ENCODE measurements at places on chromosomes 13 and 19.

DNA sequence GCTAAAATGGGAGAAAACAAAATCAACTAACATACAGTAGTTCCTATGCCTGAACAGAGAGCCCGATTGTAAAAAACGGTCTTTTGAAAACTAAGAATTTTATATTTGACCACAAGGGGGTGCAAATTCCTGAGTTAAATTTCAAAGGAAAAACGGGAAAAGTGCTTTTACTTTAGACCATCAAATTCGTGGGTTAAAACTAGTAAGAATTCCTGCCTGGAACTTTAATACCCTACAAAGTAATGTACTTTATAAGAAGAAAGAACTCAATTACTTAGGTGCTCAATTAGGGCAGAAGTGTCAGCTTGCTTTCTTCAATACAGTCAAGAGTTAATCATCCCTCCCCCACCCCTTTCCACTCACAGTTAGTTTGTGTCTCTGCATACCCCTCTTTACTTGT is 69.8 kb downstream of the KCNRG start:
- DNase-seq: peak; percentile 64

DNA sequence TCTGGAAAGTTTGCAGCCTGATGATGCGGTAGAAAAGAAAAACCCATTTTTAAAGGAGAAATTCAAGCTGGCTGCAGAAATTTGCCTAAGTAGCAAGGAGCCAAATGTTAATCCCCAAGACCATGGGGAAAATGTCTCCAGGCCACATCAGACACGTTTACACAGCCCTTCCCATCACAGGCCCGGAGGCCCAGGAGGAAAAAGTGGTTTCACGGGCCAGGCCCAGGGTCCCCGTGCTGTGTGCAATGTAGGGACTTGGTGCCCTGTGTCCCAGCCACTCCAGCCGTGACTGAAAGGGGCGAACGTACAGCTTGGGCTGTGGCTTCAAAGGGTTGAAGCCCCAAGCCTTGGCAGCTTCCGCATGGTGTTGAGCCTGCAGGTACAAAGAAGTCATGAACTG is 35.9 kb downstream of the ZNF627 start:
- DNase-seq: no peak

DNA sequence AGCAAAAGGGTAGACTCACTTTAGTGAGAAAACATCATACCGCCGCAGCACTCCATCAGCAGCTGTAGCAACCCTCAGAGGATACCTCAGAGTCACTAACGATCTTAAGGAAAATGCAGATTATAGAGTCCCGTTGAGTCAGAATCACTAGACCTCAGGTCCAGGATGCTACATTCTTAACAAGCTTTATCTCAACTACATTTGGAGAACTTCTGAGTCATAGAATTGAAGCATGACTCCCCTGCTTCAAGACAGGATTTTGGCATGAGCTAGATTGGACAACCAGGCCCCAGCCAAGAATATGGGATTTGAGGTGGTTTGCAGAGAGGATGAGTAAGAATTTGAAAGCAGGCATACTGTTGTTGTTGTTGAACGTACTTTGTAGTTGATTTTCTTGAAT is 118.9 kb upstream of the UBL3 start:
- no peak for DNase-seq

GRCh38 chr19:48332351-48332661 is 7.0 kb downstream of the EMP3 start:
- DNase-seq: no peak

GRCh38 chr19:42108527-42109389 is 23.5 kb downstream of the POU2F2 start:
- DNase-seq: peak; percentile 50

DNA sequence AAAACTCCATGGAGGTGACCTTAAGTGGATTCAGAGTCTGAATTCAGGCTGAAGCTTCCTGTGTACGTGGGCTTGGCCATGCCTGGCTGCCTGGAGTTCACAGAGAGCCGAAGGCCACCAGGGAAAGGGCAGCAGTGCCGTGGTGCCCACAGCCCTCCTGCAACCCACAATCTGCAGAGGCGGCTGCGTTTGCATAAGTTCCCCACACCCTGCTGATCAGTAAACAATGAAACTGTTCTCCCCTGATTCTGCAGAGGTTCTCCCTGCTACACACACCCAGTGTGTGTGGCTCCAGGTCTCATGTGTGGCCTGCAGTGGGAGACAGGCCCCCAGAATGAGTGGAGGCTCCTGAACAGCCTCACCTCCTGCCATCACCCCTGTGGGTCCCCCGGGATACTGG is 126.9 kb upstream of the SLC7A1 start:
- no peak for DNase-seq

DNA sequence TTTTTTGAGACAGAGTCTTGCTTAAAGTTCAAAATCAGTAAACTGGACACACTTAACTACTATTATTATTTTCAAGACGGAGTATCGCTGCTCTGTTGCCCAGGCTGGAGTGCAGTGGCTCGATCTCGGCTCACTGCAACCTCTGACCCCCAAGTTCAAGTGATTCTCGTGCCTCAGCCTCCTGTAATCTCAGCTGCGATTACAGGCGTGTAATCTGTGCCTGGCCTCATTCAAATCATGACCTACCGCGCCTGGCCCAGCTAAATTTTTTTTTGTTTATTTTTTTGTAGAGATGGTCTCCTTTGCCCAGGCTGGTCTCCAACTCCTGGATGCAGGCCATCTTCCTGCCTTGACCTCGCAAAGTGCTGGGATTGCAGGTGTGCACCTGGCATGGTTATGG is 23.0 kb downstream of the ZNF101 start:
- DNase-seq: no peak

- DNase-seq: no peak
These were observed 243.3 kb upstream of the STARD13 start for GRCh38 chr13:33528896-33529295.

- DNase-seq: no peak
These were observed 53.4 kb upstream of the KLF12 start for GRCh38 chr13:74187564-74187963.

DNA sequence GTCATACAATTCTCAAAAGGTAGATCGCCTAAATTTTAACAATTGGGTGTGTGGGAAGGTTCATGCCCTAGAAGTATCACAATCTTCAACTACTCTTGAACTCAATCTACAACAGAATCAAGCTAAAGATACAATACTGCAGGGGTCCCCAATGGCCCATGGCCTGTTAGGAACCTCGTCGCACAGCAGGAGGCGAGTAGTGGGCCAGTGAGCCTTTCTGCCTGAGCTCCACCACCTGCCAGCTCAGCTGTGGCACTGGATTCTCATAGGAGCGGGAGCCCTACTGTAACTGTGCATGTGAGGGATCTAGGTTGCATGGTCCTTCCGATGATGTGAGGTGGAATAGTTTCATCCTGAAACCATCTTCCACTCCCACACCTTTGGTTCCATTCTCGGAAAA is 230.6 kb downstream of the KLF12 start:
- DNase-seq: no peak

DNA sequence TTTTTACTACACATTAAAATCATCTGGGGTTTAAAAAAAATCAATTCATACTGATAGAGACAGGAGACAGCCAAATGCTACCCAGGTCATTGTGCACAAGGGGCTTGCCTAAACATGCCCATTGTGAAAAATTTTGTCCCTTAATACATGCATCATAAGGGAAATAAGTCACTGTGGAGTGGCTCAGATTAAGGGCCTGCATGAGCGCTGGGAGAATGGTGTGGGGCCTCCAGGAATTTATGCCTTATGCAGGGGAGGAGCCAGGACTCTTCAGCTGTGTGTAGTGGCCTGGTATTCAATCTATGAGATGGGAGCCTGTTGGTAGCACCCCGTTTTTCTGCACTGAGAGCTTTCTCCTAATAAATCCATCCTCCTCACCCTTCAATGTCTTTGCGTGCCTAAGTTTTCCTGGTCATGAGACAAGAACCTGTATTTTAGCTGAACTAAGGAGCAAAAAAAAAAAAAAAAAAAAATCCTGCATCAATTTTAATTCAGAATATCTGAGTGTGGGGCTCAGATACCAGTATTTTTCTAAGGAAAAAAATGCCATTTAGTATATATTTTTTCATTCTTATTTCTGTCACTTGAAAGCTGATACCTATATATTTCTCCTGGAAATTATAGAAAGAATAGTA is 997.6 kb upstream of the ATXN8OS start:
- DNase-seq: no peak

DNA sequence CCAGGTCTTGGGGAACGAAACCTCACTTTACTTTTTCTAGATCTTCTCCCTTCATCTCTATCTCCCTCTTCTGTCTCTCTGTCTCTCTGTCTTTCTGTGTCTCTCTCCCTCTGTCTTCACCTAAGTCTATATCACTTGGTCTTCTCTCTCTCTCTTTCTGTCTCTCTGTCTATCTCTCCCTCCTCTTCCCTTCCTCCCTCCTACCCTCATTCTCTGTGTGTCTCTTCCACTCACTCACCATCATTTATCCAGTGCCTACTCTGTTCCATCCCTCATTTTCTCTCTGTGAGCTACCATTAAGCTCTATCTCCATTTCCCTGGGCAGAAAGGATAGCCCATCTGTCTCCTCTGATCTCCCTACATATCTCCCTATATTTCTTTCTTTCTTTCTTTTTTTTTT is 32.2 kb upstream of the FBL start:
- DNase-seq: no peak

GRCh38 chr19:21314676-21315075 is 14.5 kb downstream of the ZNF708 start:
- no peak for DNase-seq

DNA sequence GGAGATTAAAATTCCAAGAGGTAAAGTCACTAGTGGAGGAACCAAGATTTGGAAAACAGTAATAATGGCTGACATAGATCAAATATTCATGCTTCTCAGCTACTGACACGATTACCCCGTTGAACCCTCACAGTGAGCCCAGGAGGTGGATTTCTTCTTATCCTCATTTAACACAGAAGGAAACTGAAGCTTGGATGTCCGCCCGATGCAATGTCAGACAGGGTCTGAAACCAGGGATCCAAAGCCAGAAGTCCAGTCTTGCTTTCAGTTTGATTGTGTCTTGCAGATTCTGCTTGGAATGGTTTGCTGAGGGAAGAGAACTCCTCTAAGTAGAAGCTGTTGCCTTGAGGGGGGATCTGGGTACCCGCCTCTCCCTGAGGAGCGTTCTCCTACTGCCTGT is 404.7 kb downstream of the KCNRG start:
- no peak for DNase-seq

DNA sequence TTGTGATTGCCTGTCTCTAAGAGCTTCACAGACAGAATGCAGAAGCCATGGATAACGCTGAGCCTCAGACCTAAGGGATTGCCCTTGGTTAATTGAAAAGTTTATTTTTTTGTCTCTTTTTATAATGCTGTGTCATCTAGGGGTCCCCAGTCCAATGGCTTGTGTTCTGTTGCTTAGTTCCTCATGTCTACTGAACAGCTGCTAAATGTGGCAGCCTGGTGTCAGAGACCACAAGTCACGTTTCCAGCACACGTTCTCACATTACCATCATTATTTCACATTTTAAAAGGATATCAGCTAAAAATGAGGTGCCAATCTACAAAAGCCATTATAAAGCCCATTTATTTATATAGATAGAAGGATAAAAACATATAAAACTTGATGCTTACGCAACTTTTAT is 1362.0 kb downstream of the PCDH9 start:
- no peak for DNase-seq

DNA sequence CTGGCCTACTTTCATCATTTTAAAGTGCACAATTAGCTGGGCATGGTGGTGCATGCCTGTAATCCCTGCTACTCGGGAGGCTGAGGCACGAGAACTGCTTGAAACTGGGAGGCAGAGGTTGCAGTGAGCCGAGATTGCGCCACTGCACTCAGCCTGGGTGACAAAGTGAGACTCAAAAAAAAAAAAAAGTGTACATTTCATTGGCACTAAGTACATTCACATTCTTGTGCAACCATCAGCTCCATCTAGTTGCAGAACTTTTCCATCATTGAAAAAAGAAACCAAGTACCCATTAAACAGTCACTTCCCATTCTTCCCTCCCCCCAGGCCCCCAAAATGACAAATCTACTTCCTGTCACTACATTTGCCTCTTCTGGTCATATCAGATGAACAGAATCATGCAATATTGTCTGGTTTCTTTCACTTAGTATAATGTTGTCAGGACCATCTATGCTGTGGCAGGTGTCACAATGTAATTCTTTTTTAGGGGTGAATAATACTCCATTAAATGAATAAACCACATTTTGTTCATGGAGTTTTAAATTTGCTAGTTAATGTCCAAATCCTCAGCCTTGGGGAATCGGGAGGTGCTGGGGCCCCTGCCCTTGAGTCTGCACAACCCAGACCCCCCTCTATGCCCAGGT is 7.4 kb upstream of the SIGLEC11 start:
- DNase-seq: no peak

- DNase-seq: no peak
These were observed 362.8 kb downstream of the NALCN start for GRCh38 chr13:101053301-101054093.

DNA sequence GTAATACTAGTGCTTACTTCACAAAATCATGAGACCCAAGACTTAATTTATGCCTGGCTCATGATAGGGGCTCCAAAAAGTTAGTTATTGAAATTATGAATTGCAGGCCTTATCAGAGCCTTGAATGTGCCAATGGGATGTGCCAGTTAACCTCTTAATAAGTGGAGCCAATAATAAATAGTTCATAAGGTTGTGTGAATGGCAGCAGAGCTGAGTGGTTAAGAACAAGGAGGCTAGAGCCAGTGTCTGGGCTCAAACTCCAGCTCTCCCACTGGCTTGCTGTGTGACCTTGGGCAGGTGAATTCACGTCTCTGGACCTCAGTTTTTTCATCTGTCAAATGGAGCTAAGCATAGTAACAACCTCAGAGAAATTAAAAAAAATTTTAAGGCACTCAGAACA is 133.7 kb downstream of the IER2 start:
- DNase-seq: no peak

- DNase-seq: no peak
These were observed 144.6 kb downstream of the NBEA start for GRCh38 chr13:35086667-35087066.

- DNase-seq: no peak
These were observed 55.6 kb downstream of the UFM1 start for GRCh38 chr13:38405216-38405615.

DNA sequence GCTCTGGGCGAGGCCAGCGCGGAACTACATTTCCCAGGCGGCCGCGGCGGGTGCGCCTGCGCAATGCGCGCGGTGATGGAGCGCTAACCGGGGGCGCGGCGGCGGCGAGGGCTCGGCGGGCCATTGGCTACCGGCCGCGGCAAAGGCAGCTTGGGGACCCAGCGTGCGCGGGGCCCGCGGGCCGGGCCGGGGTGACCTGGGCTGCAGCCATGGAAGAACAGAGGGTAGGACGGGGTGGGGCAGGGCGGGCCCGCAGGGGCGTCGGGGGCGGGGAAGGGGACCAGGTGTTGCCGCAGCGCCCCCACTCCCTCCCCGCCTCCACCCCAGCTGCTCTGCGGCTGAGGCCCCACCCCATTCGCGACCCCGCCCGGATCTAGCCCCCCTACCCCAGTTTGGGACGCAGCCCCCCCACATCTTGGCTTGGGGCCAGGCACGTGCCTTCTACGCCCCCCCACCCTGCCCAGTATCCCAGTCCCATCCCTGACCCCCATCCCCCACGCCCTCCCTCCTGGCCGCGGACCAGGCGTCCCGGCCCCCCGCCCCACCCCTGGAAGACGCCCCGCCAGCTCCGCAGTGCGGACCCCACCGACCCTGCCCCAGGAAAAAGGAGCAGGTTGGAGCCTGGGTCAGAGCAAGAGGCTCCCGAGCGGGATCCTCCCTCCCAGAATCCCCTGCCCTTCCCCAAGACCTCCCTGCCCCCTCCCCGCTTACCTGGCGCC is at the start of gene FSD1:
TSS of gene FSD1 (plus strand) at position 61 of the 719 bp plus-strand sequence. CDS start at position 210, 149 bp downstream.
- peak; percentile 85 for DNase-seq

All from NCI-H1417 (cell line).